ENCODE measurements at places on chromosomes 6 and 20. TPM values are rescaled to one million over a fixed set of nuclear protein-coding genes. Genes with fewer than 3 reads are reported as not detected.

Gene SOBP
- total RNA-seq: 15.4 TPM

Gene CPXM1
- total RNA-seq: 3.5 TPM

Gene WFDC5
- total RNA-seq: not detected

Gene NOX3
- not detected for total RNA-seq

Gene FYN
- 64.6 TPM for total RNA-seq

Gene TMEM242
- 7.3 TPM for total RNA-seq

Data from uterine smooth muscle cell (primary cell).